ENCODE measurements at places on chromosomes 7 and 10. TPM values are rescaled to one million over a fixed set of nuclear protein-coding genes. Genes with fewer than 3 reads are reported as not detected.

Gene AKR1C2
- total RNA-seq = 1.8 TPM

Gene EVX1
- not detected for total RNA-seq

- H3K36me3 ChIP-seq = no peaks in the 10 kb centered on the region
- no peak overlapping the region for H3K27ac ChIP-seq
- peak; percentile 33 for DNase-seq
- H3K27me3 ChIP-seq = peaks cover 13% of the 10 kb centered on the region
- no peak overlapping the region for H3K4me3 ChIP-seq
Measured at GRCh38 chr7:21771906-21772610, 173.6 kb downstream of the CDCA7L start.

DNA sequence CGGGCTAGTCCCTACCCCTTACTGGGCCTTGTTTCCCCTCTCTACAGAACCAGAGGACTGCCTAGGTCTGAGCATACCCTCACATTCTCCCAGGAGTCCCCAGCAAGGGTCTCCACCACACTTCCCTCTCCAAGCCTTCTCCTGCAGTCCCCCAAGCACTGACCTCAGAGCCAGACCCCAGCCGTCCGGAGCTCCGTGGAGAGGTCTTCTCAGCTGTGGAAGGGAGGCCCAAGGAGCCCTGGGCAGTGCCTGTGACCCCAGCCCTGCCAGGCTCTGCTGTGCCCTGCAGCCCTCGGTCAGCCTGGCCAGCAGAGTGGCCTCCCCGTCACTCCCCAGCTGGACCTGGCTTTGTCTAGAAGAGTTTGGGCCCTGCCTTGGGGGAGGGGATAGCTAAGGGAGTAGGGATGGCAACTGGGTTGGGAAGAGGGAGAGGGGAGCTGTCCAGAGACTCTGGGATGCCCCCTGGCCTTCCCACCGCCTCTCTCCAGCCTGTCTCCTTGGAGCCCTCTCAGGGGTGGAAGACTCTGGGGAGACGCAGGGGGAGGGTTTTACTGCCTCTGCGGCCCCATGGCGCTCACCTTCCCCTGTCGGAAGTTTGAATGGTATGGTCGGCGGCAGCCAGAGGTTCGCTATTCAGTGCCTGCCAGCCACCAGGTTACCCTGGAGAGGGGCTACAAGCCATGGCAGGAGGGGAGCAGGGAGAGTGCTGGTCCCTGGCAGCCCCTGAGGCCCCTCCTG lies at the start of gene C10orf105:
C10orf105 (minus strand) TSS at position 315 of the 738 bp plus-strand sequence. CDS start 3,441 bp downstream, outside the sequence.
- no peak for DNase-seq
- no peak within 1 kb of the TSS for H3K4me3 ChIP-seq
- H3K36me3 ChIP-seq = no peaks in the 10 kb centered on the region
- H3K27me3 ChIP-seq = no peaks in the 10 kb centered on the region
- peaks cover 22% of the 10 kb centered on the region for H3K4me1 ChIP-seq

DNA sequence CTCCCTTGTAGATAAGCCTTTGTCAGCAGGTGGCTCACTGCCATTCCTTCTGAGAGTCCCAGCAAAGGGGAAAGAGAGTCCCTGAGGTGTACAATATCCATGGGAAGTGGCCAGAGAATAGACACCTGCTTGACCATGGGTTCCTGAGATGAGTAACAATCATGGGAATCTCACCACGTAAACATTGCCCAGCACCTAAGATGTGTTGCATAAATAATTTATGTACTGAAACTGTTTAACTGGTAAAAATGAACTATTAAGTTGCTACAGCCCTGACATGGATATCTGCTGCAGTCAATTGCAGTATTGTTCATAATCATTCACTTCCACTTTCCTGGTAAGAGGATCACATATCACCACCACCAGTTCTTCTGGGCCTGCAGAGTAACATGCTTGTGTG lies 123.8 kb upstream of the INHBA start:
- H3K27ac ChIP-seq = no peak overlapping the region
- no peaks in the 10 kb centered on the region for H3K4me1 ChIP-seq
- H3K27me3 ChIP-seq = no peaks in the 10 kb centered on the region
- DNase-seq = no peak

- no peak for DNase-seq
- H3K4me3 ChIP-seq = no peak overlapping the region
- no peaks in the 10 kb centered on the region for H3K4me1 ChIP-seq
Measured at GRCh38 chr10:32159264-32159663, 103.0 kb upstream of the KIF5B start.

DNA sequence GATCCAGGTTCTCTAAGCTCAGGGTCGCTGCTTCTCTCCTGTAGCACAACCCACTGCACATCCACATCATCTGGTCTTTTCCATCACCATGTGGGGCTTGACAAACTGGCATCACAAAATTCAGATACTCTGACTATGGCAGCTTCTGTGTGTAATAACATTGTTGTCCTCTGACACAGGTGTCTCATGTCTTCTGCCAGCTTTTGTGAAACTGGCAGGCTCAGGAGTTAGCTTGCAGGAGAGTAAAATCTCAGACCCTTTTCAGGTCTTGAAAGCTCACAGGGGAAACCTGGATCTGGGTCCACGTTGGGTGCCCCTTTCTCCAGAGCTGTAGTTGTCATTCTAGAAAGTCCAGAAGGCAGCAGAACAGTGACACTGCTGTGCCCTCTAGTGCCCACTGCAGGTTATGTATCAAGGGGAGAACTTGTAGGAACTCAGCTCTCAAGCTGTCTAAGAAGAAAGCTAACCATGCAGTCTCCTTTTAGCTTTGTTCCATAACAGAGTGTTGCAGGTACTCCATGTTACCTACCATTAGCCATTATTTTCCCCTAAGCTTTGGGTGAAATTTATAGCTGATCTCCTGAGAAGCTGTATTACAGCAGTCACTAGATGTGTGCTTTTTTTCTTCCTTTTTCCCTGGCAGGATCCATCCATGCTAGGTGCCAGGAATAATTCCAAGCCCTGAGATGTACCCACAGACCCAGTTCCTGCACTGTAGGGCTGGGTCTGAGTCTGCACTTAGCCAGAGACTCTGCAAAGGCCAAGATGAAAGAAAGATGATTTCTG lies 102.7 kb downstream of the ZNF248 start:
- no peaks in the 10 kb centered on the region for H3K4me1 ChIP-seq
- no peaks in the 10 kb centered on the region for H3K36me3 ChIP-seq
- no peak overlapping the region for H3K4me3 ChIP-seq
- no peak for DNase-seq

DNA sequence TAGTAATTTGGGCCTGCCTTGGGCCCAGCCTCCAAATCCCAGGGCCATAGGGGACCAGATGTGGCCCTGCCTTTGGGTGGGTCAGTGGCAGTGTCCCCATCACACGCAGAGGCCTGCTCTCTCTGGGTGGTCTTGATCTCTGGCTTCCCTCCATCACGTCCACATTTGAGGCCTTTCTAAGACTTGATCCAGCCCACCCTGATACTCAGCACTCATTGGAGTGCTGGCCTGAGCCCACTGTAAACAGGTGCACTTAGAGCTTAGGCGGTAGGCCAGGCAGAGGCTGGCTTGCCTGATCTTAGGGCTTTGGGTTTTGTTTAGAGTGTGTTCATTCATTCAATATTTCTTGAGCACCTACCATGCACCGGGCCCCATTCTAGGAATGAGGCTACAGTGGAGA lies 52.6 kb downstream of the TBATA start:
- no peaks in the 10 kb centered on the region for H3K36me3 ChIP-seq
- no peak overlapping the region for H3K27ac ChIP-seq
- no peak for DNase-seq

Measured in lung (tissue), 17 donors.